Neural progenitor cell (in vitro differentiated cells): ENCODE measurements at places on chromosomes 1 and 21. TPM values are rescaled to one million over a fixed set of nuclear protein-coding genes. Genes with fewer than 3 reads are reported as not detected.

Gene NHLH1
- 0.07 and 0.22 TPM in 2 replicates for total RNA-seq

Gene FNDC5
- 9.6 and 21.4 TPM in 2 replicates for total RNA-seq

Gene NUF2
- 79.4 and 134 TPM in 2 replicates for total RNA-seq

Gene MAP10
- 3.3 and 4.2 TPM in 2 replicates for total RNA-seq

Gene RIMS3
- 17.2 and 27.1 TPM in 2 replicates for total RNA-seq

Gene PGLYRP4
- not detected in 2 replicates for total RNA-seq

DNA sequence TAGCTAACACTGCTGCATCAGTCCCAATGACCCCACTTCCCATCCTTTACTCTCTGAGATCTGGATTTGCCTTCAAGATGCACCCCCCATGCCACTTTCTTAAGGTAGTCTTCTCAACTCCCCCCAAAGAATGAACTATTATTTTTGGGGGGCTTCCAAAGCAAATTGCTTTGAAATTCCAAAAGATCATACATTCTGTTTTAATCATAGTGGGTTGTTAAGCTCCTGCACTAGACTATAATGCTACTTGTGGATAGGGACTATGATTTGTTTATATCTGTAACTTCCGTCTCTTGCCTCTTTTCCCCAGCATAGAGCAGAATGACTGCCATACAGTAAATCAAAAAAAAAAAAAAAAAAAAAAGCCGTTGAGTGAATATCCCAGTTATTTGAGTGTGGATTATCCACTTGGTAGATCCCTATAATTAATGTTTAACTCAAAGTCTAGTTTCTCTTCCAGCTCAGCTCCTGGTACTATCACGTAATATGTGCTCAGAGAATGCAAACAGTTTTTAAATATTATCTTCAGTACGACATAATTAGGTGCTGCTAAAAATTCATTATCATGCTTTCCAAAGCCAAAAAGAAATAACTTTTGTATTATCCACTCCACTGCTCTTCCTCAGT is 26.9 kb downstream of the KIRREL1 start:
- H3K36me3 ChIP-seq = no peaks in the 10 kb centered on the region
- peaks cover 86% of the 10 kb centered on the region for H3K4me1 ChIP-seq
- H3K27me3 ChIP-seq = no peaks in the 10 kb centered on the region
- no peak overlapping the region for H3K4me3 ChIP-seq

DNA sequence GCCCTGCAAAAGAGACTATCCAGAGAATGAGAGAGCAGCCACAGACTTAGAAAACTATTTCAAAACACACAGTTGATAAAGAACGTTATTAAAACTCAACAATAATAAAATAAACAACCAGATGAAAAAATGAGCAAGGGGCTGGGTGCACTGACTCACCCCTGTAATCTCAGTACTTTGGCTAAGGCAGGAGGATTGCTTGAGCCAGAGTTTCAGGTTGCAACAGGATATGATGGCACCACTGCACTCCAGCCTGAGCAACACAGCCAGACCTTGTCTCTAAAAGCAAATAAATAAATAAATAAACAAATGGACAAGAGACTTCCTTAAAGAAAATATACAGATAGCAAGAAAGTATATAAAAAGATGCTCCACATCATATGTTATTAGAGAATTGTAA is 144.6 kb downstream of the LRRIQ3 start:
- no peak overlapping the region for H3K27ac ChIP-seq
- H3K36me3 ChIP-seq = no peaks in the 10 kb centered on the region
- H3K4me3 ChIP-seq = no peak overlapping the region
- H3K4me1 ChIP-seq = no peaks in the 10 kb centered on the region
- DNase-seq = no peak
- no peaks in the 10 kb centered on the region for H3K27me3 ChIP-seq

DNA sequence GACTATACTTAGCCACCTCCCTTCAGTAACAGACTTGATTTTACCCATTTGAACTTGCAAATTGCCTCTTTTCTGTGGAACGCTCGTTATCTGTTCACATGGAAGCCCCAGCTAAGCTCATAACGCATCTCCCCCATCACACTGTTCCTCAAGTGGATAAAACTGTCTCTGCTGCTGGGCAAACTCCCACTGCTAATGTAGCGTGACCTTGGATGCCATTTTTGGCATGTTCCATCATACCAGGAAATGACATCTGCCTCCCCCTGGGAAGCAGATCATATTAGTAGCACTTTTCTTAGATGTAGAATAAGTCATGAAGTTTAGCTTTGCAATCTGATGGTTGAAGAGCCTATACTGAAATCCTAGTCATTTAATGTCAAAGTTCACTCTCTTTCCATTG is 528.7 kb upstream of the PLXNA2 start:
- H3K36me3 ChIP-seq = no peaks in the 10 kb centered on the region
- DNase-seq = no peak
- H3K4me1 ChIP-seq = peaks cover 7% of the 10 kb centered on the region
- H3K27me3 ChIP-seq = no peaks in the 10 kb centered on the region
- no peak overlapping the region for H3K27ac ChIP-seq

DNA sequence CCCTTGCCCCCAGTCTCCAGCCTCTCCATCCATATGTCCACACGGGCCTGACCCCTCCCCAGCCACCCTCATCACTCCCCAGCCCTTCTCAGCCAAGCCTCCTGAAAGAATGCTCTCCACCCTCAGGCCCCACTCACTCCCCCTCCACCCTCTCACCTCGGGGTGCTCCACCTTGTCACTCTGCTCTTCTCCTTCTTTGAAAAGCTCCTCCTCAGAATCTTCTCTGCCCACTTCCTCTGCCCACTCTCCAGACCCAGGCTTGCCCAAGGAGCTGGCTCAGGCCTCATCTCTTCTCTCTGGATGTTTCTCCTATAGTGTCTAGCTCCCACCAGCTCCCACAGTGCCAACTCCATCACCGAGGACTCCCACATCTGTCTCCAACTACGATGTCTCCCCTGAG is 13.9 kb downstream of the COL8A2 start:
- no peak for DNase-seq
- no peaks in the 10 kb centered on the region for H3K27me3 ChIP-seq
- no peak overlapping the region for H3K27ac ChIP-seq
- H3K4me3 ChIP-seq = no peak overlapping the region

DNA sequence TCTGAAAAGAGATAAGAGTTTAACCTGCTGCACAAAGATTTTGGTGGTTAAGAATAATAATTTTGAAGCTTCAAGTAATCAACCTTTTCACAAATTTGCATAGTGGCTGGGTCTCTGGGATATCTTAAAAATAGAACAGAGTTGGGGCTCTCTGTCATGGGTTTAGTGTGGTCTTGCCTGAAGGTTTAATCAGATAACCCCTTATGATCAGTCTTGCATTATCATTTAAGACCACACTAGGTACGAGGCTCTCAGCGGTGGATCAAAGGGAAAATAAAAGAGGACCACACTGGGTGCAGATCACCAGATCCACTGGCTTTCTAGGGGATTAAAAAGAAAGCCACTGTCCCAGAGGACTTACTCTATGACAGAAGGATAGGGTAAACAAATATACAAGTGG is 19.5 kb downstream of the LRRC8C start:
- peaks cover 12% of the 10 kb centered on the region for H3K4me1 ChIP-seq
- no peak for DNase-seq
- H3K27me3 ChIP-seq = no peaks in the 10 kb centered on the region
- H3K36me3 ChIP-seq = no peaks in the 10 kb centered on the region
- H3K4me3 ChIP-seq = no peak overlapping the region
- H3K27ac ChIP-seq = no peak overlapping the region

DNA sequence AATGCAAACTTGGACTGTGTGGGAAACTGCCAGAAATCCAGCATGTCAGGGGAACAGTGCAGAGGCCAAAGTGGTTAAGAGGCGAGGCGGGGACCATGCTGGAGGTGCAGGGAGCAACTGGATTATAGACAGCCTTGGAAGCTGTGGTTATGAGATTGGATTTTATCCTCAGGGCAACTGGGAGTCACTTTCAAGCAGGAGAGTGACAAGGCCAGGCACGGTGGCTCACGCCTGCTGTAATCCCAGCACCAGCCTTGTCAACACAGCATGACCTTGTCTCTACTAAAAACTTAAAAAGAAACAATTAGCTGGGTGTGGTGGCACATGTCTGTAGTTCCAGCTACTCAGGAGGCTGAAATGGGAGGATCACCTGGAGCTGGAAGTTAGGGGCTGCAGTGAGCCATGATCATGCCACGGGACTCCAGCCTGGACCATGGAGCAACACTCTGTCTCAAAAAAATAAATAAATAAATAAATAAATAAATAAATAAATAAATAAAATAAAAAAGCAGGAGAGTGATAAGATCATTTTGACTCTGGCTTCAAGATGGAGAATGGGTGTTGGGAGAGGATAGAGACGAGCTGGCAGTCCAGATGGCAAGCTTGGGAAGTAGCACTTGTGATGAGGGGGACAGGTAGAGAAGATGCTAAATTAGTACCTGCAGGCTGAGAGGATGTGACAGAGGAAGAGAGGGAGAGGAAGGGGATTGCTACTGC is 3.5 kb downstream of the HAPLN2 start:
- H3K4me3 ChIP-seq = no peak overlapping the region
- H3K27ac ChIP-seq = no peak overlapping the region
- DNase-seq = no peak

DNA sequence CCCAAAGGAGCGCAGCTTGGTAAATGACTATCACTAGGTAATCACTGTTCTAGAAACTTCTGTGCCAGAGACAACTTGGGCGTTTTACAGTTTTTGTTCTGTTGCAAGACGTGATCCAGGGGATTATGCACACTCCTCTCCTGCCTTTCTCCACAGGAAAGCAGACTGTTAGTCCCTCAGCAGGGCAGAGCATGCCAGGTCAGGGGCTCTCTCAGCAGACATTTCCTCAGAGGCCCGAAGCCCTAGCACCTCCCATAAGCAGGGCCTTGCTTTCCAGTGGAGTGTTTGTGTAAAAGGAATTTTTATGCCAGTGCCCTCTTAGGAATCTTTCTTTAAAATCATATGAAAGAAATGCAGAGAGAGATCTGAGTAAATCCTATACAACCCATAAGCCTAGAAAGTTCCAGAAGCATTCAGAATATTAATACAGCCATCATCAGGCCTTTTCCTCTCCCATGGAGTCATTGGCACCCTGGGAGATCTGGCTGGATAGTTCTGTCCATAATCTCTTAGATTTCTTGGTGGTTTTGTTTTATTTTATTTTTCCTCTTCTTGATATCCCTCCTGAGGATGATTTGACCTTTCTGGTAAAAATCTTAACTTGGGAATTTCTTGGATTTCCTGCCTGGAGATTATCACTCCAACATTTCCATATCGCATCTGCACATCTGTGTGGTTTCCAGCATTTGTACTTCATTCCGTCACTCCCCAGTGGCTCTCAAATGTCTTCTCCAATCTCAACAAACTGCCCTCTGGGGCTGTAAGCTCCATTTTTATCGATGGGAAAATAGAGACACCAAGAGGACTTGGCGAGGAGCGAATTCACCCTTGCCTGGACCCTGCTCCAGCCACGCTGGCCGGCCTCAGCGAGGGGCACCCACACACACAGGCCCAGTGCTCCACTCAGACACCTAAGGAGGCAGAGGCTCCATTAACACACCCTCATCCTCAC is 116.1 kb downstream of the PSMG1 start:
- H3K4me3 ChIP-seq = no peak overlapping the region
- no peak overlapping the region for H3K27ac ChIP-seq
- no peak for DNase-seq
- no peaks in the 10 kb centered on the region for H3K36me3 ChIP-seq
- no peaks in the 10 kb centered on the region for H3K27me3 ChIP-seq

GRCh38 chr1:203189951-203190352 is 3.4 kb upstream of the CHI3L1 start:
- no peaks in the 10 kb centered on the region for H3K36me3 ChIP-seq
- H3K27me3 ChIP-seq = no peaks in the 10 kb centered on the region
- no peak overlapping the region for H3K27ac ChIP-seq
- peaks cover 29% of the 10 kb centered on the region for H3K4me1 ChIP-seq

DNA sequence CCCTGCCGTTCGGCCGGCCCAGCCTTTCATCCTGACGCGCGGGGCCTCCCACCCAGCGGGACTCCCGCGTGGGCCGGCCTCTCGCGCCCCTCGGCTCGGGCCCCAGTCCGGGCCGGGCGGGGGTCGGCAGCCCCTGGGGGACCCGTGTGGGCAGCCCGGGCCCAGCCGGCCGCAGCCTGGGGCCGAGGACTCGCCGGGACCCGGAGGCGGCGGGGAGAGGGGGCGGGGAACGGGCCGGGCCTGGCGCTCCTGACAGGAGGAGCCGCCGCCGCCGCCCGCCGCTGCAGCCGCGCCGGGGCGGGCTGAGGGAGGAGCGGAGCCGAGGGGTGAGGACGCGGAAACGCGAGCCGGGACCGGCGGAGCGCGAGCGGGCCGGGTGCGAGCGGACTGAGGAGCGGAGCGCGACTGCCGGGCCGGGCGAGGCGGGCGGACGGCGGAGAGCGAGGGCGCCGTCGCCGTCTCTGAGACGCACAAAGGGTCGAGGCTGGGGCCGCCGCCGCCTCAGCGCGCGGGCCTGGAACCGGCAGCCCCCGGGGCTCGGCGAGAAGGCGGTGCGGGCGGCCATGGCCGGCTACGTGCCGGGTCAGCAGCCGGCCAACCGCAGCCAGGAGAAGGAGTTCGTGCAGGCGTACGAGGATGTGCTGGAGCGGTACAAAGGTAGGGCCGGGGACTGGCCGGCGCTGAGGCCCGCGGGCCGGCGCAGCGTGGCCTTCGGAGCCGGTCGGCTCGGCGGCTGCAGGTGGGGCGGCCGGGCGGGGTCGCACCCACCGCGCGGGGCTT is 79.1 kb downstream of the NDUFS5 start:
- H3K4me3 ChIP-seq = peak overlapping the region; percentile 70
- H3K4me1 ChIP-seq = peaks cover 41% of the 10 kb centered on the region
- no peaks in the 10 kb centered on the region for H3K36me3 ChIP-seq
- H3K27me3 ChIP-seq = no peaks in the 10 kb centered on the region
- DNase-seq = peak; percentile 83
- H3K27ac ChIP-seq = peak overlapping the region; percentile 97

- H3K27ac ChIP-seq = no peak overlapping the region
- no peaks in the 10 kb centered on the region for H3K36me3 ChIP-seq
- peaks cover 100% of the 10 kb centered on the region for H3K27me3 ChIP-seq
- no peak for DNase-seq
Observed at GRCh38 chr1:220880362-220880670, 1.1 kb downstream of the HLX start.

DNA sequence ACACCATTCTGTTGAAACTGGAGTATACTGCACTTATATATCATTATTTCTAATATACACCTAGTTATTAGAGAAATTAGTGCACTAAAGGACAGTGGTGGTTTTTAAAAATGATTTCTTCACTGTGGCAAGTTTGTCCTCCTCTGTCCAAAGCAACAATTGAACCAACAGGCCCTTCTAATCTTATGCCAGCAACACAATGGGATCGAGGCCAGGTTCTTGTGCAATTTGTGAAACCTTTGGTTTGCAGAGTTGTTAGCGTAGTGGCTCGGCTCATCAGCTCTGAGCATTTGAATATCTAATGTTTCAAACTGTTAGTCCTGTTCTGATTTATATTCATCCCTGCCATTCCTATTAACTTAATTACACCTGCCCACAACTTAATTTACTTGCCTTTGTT is 9.9 kb upstream of the LRRC39 start:
- no peak for DNase-seq
- H3K36me3 ChIP-seq = no peaks in the 10 kb centered on the region
- H3K27ac ChIP-seq = no peak overlapping the region
- no peaks in the 10 kb centered on the region for H3K27me3 ChIP-seq
